AG09319 (cell line): ENCODE measurements at places on chromosomes 5 and 9.

- DNase-seq, result no peak
Observed at GRCh38 chr5:5699062-5699461, 276.6 kb downstream of the ICE1 start.

- no peak for DNase-seq
Observed at GRCh38 chr5:160175438-160176218, 53.7 kb upstream of the FABP6 start.

DNA sequence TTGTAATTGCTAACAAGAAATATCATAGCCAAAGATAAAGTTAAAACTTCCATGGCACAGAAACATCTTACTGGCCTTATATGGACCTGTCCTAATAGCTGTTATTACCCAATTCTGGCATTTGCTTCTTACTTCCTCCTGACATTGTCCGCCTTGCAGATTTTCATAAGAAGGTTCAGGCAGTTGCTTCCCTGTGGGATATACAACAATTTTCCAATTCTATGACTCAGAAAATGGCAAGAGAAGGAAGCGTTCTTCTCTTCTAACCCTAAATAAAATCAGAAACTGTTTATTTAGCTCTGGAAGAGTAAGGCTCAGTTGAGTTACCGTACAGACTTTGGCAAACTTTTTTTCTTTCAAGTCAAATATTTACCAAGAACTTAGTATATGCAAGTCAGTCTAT is 1.7 kb downstream of the PRKAA1 start:
- no peak for DNase-seq

DNA sequence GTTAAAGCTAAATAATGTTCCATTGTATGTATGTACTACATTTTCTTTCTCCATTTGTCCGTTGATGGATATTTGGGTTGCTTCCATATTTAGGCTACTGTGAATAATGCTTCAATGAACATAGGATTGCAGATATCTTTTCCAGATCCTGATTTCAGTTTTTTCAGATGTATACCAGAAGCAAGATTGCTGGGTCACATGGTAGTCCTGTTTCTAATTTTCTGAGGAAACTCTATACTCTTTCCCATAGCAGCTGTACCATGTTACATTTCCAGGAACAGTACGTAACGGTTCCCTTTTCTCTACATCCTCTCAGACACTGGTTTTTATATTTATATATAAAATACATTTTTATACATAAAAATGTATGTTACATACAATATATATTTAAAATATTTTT is 121.8 kb downstream of the GCNT1 start:
- DNase-seq, result no peak

DNA sequence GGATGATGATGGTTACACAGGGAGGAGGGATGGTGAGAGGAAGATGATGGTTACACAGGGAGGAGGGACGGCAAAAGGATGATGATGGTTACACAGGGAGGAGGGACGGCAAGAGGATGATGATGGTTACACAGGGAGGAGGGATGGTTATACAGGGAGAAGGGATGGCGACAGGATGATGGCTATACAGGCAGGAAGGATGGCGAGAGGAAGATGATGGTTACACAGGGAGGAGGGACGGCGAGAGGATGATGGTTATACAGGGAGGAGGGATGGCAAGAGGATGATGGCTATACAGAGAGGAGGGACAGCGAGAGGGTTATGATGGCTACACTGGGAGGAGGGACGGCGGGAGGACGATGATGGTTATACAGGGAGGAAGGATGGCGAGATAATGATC is 64.1 kb upstream of the FCN1 start:
- DNase-seq, result no peak

GRCh38 chr9:16602494-16602893 is 268.0 kb downstream of the BNC2 start:
- no peak for DNase-seq

GRCh38 chr9:2050236-2050635 is 35.1 kb downstream of the SMARCA2 start:
- no peak for DNase-seq

- DNase-seq, result peak; percentile 39
Observed at GRCh38 chr5:94469894-94470329, 148.5 kb downstream of the KIAA0825 start.

DNA sequence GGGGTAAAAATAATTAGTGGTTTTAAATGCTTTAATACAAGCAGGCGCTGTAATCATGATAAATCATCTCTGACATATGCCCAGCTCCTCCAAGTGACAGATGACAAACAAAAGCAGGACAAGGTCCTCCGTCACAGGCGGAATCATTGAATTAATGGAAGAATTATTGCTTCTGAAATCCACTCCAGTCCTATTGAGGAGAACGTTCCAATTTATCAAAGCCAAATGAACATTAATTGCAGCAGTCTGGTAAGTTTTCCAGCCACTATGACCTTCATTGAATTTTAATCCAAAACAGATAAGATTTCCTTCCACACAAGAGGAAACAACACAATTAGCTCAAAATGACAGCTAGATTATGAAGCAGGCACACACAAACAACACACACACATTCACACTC is 136.8 kb downstream of the ASTN2 start:
- no peak for DNase-seq

- DNase-seq, result no peak
Observed at GRCh38 chr9:71743882-71744281, 24.4 kb downstream of the CEMIP2 start.

DNA sequence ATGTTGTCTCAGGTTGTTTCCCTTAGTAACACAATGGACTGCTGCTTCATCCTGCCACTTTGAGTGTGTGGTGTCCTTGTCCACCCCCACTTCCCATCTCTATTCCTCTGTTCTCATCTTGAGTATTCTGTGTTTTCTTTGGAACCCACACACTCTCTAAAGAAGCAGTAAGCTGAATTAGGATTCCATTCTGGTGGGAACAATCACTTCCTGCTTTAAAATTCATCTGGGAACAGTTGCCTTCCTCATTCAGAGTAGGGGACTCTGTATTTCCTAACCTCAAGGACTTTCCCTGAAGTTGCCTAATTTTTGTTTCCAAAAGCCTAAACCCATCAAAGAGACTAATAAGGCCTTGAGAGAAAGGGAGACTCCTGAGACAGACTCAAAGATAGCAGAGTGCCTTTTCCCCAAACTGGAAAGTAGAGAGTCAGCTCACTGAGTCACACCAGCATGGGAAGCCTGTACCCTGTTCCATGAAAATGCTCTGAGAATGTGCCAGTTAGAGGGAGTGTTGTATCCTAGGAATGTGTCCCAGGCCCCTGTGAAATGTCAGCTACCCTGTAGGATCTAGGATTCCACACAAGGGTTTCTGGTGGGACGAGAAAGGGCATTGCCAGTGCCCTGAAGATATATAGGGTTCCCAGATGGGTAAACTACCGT is 63.6 kb downstream of the CCDC192 start:
- no peak for DNase-seq
